ENCODE measurements at places on chromosomes 2 and 18. TPM values are rescaled to one million over a fixed set of nuclear protein-coding genes. Genes with fewer than 3 reads are reported as not detected.

DNA sequence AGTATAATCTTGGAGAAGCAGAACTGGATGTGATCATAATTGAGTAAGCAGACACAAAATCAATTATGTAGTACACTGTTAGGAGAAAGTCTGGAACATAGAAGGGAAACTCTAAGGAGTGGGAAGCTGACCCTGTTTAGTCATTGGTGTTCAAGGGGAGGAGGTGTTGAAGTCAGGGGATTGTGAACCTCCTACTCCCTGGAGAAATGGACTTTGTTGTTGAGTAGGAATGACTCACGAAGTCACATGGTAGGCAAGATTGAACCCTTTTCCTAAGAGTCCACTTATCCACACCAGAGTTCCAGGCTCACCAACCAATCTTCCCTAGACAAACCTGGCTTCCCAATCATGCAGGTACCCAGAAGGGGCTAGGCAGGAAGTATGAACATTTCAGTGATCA is 81.0 kb upstream of the BCL11A start:
- no peak for DNase-seq

DNA sequence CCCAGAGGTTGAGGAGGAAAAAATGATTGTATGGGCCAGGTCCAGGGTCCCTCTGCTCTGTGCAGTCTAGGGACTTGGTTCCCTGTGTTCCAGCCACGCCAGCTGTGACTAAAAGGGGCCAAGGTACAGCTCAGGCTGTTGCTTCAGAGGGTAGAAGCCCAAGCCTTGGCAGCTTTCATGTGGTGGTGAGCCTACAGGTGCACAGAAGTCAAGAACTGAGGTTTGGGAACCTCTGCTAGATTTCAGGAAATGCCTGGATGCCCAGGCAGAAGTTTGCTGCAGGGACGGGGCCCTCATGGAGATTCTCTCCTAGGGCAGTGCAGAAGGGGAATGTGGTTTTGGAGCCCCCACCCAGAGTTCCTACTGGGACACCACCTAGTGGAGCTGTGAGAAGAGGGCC is 10.6 kb upstream of the MBP start:
- DNase-seq: no peak

DNA sequence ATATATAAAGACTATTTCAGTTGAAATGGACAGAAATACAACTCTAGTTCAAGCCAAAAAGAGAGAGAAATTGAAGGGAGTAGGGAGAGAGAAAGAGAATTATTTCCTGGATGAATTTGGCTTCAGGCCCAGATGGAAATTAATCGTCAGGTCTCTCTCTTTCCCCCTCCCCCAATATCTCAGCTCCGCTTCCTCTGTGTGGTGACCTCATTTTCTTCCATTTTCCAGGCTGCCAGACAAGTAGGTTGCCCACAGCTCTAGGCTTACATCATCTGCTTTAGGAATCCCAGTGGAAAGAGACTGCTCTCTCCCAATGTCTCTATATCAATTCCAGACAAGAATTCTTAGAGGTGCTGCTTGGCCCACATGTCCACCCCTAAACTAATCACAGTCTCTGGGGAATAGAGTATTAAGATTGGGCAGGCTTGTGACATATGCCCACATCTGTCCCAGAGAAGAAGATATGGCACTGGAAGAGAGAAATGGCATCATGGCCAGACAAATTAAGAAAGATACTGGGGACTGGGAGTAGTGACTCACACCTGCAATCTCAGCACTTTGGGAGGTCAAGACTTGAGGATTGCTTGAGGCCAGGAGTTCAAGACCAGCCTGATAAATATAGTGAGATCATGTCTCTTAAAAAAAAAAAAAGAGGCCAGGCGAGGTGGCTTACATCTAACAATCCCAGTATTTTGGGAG is 37.2 kb upstream of the CFAP36 start:
- no peak for DNase-seq

DNA sequence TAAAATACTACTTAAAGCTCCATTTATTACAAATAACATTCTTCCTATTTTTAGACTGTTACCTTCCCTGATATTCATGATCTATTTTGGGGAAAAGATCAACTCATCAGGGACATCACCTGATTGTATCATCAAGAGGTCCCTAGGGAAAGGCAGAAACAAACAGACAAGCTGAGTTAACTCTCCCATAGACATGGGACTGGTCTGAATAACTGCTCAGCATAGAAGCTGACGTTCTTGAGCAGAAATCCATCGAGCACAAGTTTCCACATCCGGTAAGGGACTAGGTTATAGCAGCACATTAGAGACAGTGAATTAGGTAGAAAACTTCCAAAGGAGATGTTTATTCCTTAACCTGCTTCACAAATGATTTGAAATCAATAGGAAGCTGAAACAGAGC is 1100.4 kb upstream of the SLC39A10 start:
- DNase-seq: no peak

The ERBB4 gene
- not detected for total RNA-seq

The MYOM1 gene
- 1.9 TPM for total RNA-seq

DNA sequence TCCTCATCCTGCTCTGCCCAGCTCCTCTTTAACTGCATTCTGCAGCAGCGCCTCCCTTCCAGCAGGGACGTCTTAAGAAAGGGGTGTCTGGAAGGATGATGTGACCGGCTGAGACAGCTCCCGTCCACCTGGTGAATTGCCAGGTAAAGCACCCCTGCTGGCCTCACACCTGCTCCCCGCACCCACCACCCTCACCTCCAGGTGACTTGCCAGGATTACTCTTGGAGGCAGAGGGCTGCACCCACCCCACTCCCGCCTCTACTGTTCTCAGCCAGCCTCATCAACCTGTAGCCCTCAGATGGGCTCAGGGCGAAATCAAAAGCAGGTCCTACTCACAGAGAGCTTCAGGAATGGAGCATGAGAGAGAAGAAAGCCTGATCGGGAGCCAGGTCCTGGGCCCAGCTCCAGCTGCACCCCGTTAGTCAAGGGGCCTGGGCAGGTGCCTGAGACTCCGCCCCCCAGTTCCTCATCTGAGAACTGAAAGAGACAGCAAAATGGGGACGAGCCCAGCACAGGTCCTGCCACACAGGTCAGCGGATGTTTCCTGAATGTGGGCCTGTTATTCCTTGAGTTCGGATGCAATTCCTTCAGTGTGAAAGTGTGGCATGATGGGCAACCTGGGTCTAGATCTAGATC is 5.6 kb downstream of the ADRA2B start:
- DNase-seq: no peak

DNA sequence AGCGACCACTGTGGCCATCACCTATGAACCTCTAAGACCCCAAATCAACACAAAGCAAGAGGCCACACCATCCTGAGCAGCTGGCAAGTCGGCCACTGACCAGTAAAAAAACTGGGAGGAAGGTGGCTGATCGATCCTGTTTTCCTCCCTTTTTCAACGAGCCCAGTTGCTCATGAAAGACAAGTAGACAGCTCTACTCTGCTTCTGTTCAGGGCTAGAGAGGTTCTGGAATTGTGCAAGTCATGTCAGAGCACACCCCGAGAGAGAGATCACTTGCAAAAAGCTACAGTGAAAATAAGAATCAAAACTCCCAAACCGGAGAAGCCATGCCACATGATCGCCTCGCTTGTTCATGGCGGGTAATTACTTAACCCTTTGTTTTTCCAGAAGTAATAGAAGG is 34.6 kb downstream of the ZNF516 start:
- no peak for DNase-seq

The PFN4 gene
- not detected for total RNA-seq

- DNase-seq: no peak
Measured at GRCh38 chr2:194015751-194016150, 1641.3 kb upstream of the SLC39A10 start.

The VWA3B gene
- total RNA-seq: not detected

The ARHGAP28 gene
- not detected for total RNA-seq

GRCh38 chr2:97966545-97967215 is 29.1 kb downstream of the TMEM131 start:
- DNase-seq: no peak
